Erythroblast (primary cell): ENCODE measurements at places on chromosomes 7 and 10.

- no peak for DNase-seq
Measured at GRCh38 chr7:19145434-19146115, 354 bp upstream of the FERD3L start.

GRCh38 chr10:103942866-103943265, 24.1 kb upstream of the SLK start:
- DNase-seq: no peak

DNA sequence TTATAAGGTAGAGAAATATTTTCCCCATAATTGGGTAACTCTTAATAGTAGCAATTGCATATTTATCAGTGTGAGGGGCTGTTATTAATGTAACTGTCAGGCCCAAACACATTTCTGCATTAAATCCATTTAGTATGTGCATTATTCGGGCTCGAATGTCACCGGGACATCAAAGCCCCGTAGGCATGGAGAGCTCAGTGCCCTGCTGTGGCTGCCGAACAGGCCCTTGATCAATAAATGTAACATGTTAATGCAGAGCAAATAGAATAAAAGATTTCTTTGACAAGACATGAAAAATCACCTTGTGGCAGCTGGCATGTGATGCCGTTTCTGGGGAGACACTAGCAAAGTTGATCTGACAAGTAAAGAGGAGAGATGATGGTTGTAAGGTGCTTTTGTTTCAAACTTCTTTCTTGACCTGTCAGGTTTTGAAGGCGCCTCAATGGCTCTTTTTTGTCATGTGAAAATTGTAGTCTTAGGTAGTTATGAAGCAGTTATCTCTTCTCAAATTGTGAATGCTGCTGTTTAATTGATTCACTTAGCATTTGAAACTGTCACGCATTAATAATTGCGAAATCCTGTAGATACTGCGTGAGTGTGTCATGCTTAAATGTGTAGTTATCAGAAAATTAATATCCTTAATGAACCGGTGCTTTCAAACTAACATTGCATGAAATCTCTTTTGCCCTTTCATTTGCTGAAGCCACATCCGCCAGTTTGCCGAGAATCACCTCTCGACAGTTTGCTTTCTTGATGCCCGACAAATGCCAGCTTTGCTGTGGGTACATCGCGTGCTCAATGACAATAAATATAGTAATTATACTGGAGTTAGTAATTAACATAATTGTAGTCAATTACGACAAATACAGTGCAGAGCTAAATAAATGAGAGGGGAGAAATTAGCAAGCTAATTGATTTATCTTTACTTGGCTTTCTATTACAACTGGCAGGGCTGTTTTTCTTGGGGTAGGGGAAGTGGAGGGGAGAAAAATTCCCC, 19.5 kb downstream of the LRMDA start:
- DNase-seq: no peak

- no peak for DNase-seq
Measured at GRCh38 chr10:4270116-4270515, 485.1 kb upstream of the KLF6 start.

DNA sequence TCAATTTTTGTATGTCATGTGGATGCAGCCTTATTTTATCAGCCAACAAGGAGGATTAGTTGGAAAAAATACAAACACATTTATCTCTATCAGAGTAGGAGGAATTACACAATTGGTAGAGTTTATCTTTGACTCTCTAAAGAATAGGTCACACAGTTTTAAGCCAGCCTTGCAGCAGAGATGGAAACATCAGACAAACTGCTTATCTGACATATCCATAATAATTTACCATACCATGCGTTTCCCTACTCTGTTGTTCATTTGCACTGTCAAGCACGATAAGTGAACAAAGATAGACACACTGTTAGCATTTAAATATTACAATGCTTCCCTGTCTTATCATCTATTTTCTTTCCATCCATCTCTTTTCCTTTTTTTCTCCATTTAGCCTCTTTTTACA, 283.7 kb upstream of the SMIM30 start:
- DNase-seq: peak; percentile 12

GRCh38 chr10:95475827-95476468, 85.2 kb downstream of the SORBS1 start:
- DNase-seq: peak; percentile 49
